Naive B cell (primary cell): ENCODE measurements at places on chromosomes 11 and 22.

- no peak for DNase-seq
These were observed 9.4 kb downstream of the BMAL1 start for GRCh38 chr11:13287036-13287435.

DNA sequence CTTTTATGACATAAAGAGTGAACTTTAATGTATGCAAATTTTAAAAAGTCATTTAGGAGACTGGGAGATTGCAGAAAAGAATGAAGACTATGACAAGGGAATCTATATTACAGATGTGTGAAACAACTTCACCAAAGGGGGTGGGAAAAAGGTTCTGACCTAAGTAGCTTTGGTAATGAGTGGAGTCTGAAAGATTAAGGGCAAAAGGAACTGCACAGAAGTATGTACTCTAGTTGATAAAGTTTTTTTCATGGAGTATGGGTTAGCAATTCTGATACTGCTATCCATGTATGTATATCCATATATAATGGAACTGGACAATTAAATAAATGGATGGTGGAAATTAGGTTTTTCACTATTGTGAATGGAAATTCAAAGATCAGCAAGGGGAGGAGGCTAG, 9.2 kb downstream of the CKAP5 start:
- DNase-seq, result no peak

DNA sequence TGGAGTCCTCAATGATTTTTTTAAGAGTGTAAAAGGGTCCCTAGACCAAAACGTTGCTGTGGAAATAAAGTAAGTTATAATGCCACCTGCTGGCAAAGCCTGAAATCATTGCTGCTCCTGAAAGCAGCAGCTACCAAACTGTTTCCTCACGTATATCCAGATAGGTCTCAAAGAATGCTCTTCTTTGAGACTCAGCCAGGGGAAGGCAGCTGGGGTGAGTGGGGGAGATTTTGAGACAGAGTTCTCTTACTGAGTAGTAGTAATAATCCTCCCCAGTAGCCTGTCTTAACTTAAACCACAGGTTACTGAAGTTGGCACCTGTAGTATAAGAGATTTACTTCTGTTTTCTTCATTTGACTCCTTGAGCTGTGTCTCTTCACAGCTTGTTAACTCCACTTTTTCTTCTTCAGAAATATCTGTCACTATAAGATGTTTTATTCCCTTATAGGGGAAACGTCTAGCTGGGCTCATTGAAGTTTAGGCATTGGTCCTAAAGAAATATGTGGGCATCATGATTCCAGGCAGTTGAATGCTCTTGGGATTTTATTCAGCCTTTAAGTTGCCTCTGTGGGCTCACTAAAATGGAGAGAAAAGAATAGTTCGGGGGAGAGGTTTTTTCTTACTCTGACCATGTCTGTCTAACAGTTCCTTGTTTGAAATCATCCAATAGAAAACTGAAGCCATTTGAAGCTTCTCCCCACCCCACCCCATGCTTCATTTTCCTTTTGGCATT, 77.9 kb downstream of the BTBD10 start:
- no peak for DNase-seq

DNA sequence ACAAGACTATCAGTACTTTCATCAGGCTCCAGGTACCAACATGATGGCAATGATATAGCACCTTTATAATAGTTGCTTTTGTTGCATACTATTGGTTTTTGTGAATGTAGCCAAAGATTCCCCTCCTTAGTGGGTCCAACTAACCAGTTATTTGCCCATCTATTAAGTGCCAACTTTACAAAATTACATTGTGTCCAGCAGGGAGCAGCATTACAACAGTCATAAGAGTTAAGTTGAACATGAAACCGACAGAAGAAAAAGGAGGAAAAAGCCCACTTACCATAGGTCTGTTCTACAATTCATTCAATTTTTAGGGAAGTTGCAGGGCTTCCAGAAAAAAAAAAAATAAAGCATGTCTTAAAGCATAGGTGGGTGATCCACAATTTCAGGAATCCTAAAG, 21.6 kb downstream of the IMMP1L start:
- DNase-seq, result peak; percentile 8

DNA sequence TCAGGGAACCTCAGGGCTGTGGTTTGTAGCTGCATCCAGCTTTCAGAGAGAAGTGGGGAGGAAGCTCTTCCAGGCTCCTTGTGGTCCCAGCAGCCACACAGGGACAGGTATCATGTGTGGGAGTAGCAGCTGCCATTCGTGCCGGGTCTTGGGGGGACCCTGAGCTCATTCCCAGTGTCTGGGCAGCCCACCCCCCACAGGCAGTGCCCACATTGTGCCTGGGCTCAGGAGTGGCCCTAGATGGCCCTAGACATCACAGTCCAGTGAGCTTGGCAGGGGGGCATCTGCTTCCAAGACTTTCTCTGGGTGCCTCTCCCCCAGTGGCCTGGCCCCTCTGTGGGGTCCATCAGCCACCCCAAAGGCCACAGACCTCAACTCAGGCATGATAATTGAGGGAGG, 619.7 kb downstream of the BRD1 start:
- DNase-seq, result no peak
